Smooth muscle cell of the brain vasculature (primary cell): ENCODE measurements at places on chromosomes 4 and X.

- DNase-seq, result no peak
These were observed 85.4 kb downstream of the DCHS2 start for GRCh38 chr4:154406018-154406795.

DNA sequence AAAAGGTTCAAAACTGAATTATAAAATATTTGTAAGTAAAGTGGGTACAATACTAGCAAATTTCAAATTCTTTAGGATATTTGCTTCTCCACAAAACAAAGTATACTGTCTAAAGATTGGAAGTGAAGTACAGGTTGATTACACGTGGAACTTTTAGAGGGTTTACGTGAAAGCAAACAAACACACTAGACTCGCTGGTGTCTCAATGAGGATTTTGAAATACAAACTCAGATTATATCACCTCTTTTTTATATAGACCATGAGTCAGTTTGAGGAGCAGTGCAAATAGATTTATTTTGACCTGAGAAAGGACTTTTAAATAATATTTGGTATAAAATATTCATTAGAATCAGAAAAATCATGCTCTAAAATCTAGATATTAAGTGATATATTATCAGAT, 185.0 kb downstream of the SPOCK3 start:
- DNase-seq, result no peak

GRCh38 chr4:38745881-38746280, 36.9 kb downstream of the TLR10 start:
- DNase-seq, result no peak

- DNase-seq, result no peak
These were observed 615 bp downstream of the NEXMIF start for GRCh38 chrX:74924449-74925224.

GRCh38 chrX:129763666-129764065, 16.1 kb upstream of the SASH3 start:
- no peak for DNase-seq

DNA sequence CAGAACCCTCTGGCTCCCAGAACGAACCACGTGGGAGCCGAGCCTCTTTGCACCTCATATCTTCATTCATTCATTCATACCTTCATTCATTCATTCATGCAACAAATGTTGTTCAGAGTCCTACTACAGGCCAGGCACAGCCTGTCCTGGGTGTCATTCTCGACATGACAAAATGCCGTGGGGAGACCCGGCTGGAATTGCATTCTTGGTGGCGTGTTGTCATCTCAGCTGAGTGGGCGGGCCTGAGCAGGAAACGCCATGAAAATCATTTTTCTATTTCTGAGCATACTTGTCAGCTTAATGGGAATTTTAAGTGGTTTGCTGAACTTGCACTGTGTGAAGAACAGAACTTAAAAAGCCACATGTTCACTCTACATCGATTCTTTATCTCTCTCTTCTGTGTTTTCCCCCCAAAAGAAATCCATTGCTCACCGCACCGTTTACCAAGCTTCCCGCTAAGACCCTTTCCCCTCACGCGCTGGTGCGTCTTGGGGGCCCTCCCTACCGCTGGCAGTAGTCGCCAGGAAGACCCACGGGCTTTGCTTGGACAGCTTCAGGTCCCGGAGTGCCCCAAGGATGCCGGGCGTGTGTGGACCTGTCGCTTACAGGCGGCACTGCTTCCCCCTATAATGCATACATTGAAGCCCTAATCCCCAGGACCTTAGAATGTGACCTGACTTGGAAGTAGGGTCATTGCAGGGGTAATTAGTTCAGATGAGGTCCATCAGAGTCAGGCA, 41.6 kb upstream of the HMX1 start:
- DNase-seq, result no peak

DNA sequence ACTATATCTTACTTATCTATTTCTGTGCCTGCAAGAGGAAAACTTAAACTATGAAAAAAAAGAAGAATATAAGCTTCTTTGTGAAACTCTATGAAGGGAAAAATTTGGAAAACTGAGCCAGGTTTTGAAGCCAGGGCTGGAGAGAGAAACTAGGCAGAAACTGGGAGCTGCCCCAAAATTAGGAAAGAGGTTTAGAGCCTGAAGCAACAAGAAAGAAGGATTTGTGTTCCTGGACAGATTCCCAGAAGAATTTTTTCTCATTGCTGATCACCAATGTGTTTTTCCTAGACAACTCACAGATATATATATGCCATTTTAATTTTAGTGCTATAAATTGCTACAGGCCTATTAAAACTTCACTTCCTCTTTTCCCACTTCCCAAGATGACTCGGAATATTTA, 245.0 kb upstream of the GEMIN8 start:
- DNase-seq, result no peak

GRCh38 chr4:41181037-41181436, 33.3 kb downstream of the APBB2 start:
- DNase-seq, result no peak

- DNase-seq, result peak; percentile 12
These were observed 151.5 kb downstream of the CENPC start for GRCh38 chr4:67393699-67394281.

GRCh38 chr4:37891260-37892159, 626 bp downstream of the TBC1D1 start:
- DNase-seq, result no peak

GRCh38 chr4:56971383-56971782, 6.0 kb downstream of the NOA1 start:
- DNase-seq, result no peak

- no peak for DNase-seq
These were observed 44.7 kb upstream of the DCK start for GRCh38 chr4:70948665-70949260.

- DNase-seq, result peak; percentile 17
These were observed 38.2 kb downstream of the HPGDS start for GRCh38 chr4:94304365-94304971.
